Activated CD4-positive, alpha-beta T cell treated with anti-CD3 and anti-CD28 coated beads, Interleukin-2, amount 10 ng/mL, durations not matched to agents 7 days and 5 days (primary cell): ENCODE measurements at places on chromosomes 3 and 15.
A peak's percentile ranks its signal among the peaks of the same experiment; 100 is the strongest.

- no peak for DNase-seq
These were observed 310.0 kb upstream of the WNT5A start for GRCh38 chr3:55797084-55797483.

DNA sequence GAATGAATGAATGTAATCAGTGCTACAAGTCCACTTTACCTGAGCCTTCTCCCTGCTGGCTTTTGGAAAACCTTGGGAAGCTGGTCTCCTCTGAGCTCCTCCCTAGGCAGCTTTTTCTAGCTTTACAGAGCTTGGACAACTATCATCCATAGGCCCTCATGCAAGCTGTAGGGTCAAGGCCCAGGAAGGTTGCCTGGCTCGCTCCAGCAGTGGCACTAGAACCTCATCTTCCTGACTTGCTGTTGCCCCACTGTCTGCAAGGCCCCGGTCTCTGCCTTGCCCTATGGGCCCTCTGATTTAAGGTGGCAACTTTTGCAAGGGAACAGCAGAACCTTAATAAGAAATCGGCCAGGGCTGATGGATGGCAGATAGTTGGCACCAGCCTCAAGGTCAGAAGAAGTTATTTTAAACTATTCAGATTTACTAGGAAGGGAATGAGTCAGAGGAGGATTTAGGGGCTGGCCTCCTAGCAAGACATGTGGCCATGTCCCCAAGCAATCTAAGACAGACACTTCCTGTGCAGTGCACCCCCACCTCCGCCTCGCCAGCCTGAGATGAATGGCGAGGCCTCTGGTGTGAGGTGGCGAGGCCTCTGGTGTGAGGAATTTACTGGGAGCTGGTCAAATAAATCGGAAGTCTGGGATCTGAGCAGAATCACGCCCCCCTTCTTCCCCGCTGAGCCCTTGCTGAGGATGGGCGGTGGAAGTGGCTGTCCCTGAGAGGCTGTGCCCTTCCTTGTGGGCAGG, 180.8 kb downstream of the MEGF11 start:
- DNase-seq, result no peak

GRCh38 chr3:100928638-100929428, 64.4 kb downstream of the ABI3BP start:
- no peak for DNase-seq

DNA sequence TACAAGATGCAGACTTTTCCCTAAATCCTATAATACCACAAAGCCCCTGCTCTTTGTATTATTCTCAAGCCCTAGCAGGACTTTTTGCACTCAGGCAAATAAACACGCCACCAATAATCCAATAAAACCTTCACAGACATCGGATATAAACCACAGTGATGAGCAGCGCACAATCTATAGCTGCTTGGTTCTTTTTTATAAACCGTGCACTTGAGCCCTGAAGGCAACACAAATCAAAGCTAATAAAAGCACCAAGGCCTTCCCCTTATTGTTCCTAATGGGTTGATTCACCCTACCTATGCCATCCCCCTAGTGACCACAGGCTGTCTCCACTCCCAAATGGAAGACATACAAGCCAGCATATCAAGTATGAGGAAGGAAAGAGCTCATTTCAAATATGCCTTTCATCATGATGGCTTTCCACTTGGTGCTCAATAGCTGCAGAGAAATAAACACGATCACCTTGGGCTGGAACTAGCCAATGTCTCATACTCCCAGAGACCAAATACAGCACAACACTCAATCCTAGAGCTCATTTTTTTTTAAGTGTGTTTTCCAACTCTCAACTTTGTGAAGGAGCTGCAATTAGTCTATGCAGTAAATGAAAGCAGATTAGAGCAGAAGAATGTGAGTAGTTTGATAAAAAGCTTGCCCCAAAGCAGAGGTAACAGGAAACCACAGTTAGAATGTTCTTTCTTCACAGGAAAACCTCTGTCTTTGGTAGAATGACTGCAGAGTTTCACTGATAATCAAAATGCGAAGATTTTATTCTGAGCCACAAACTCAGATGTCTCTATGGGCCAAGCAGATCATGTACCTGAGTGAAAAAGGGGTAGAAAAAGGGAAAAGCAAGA, 573.9 kb downstream of the AGBL1 start:
- DNase-seq, result peak; percentile 23

DNA sequence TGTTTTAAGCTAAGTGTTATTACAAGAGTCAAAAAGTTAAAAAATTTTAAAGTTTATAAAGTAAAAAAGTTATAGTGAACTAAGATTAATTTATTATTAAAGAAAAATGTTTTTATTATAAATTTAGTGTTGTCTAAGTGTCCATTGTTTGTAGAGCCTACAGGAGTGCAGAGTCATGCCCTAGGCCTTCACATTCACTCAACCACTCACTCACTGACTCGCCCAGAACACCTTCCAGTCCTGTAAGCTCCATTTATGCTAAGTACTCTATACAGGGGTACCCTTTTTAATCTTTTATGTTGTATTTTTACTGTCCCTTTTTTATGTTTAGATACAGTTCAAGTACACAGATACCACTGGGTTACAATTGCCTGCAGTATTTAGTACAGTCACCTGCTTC, 37.2 kb downstream of the EEFSEC start:
- DNase-seq, result no peak

- DNase-seq, result no peak
These were observed 246.8 kb downstream of the UACA start for GRCh38 chr15:70516408-70517193.

GRCh38 chr3:185815391-185816282, 9.2 kb downstream of the IGF2BP2 start:
- no peak for DNase-seq

DNA sequence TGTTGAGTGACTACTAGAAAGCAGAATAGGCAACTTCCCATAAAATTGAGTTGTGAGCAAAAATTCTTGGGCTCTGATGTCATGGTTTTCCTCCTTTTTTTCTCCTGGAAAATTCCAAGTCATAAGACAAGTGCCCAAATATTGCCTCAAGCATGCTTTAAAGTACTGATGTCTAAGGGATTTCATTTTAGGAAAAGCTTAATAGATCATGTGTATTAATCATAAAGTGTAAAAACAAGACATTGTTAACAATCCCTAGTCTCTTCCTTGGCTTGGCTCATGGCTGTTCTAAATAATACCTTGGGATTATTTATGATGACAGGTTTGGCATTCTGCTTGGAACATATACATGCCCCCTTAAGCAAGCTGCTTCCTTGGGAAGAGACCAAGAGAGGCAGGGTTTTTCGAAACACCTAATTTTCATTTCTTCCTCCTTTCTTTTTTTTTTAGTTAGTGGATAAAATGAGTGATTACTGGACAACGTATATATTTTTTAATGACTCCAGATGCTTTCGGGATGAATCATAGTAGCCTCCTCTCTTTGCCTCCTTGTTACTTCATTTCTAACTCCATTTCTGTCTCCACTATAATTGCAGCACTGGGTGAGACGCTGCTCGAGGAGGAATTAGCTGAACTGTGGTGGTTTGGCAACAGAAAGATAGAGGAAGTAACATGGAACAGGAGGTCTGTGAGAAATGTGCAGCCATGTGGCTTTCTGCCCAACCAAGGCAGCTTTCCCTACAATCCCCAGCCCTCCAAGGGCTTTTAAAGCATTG, 104.9 kb downstream of the TPRG1 start:
- DNase-seq, result no peak

- no peak for DNase-seq
These were observed 553.1 kb downstream of the FGF12 start for GRCh38 chr3:192174283-192174682.

DNA sequence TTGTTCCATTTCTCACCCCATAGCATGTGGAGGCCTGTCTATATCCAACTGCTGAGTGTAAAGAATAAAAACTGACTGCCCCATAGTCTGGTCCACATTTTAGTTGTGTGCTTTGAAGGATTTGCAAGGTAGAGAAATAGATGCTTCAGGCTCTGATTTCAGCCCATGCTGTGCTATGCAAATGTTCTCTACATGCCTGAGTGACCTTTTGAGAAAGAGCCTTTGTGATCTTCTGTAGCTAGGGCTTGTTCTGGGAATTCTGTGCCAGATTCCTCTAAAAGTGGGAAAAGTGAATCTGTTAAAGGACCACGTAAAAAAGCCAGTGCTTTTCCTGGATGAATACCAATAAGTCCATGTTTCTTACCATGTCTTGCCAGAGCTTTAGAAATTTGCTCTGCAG, 5.2 kb downstream of the KCTD6 start:
- DNase-seq, result no peak

GRCh38 chr15:74789171-74789631, 7.3 kb downstream of the CSK start:
- DNase-seq, result peak; percentile 66

DNA sequence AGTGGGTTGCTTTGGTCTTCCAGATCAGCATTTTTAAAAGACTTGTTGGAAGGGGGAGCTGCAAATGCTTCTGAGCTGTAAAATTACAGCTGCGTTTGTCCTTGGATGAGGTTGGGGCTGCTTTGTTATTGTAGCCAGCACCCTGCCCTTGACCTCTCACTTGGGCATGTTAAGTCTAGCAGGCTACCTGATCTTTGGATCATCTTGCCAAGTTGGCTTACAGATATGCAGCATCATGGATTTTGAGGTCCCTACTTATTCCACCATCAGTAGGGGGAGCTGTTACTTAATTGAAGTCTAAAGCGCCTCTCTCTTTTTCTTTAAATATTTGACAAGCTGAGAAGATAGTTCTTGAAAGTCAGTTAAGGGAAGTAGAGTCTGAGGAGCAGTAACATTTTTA, 793.0 kb downstream of the MCTP2 start:
- DNase-seq, result no peak

DNA sequence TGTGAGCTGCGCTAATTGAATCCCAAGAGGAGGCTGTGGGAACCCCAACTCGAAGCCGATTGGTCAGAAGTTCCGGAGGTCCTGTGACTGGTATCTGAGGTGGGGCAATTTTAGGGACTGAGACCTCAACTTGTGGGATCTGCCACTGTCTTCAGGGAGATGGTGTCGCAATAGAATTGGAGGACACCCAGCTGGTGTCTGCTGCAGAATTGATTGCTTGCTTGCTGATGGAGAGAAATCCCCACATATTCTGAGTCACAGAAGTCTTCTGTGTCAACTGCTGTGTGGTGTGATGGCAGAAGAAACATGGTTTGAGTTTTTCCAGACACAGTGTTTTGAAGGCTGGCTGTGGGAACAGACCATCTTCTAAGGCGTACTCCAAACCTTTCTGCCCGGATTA, 99.7 kb upstream of the PLXNA1 start:
- DNase-seq, result no peak

DNA sequence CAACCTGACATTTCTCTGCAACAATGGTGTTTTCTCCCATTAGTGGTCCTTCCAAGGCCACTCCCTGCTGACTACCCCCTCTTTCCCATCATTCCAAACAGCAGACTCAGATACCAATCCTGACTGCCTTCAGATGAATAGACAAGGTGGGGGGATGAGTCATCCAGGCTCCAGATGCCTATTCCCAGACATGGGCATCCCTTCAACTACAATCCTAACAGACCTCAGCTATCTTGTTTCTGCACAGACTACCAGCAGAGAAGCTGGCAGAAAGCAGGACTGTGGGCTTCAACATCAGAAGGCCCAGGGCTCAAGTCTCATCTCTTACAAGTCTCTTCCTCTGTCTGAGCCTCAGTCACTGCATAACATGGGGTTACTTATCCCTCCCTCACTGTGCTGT, 2.2 kb downstream of the RBP1 start:
- DNase-seq, result no peak

DNA sequence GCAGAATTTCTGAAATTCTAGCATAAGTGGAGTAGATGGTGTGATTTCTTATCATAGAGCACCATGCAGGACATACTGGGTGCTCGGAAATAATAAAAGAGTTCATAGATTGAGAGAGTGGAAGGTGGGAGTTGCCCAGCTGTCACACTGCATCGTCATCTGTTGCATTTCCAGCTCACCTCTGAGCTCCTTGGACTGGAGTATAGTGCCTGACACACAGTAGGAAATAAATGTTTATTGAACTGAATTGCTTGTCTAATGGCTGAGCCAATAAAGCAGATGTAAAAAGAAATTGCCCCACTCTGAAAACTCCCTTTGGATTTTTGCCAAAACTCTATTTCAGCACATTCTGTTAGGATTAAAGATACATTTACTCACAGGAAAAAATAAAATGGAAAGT, 108.9 kb upstream of the UBE2E1 start:
- no peak for DNase-seq

GRCh38 chr3:87900061-87900460, 158.7 kb downstream of the CGGBP1 start:
- no peak for DNase-seq

DNA sequence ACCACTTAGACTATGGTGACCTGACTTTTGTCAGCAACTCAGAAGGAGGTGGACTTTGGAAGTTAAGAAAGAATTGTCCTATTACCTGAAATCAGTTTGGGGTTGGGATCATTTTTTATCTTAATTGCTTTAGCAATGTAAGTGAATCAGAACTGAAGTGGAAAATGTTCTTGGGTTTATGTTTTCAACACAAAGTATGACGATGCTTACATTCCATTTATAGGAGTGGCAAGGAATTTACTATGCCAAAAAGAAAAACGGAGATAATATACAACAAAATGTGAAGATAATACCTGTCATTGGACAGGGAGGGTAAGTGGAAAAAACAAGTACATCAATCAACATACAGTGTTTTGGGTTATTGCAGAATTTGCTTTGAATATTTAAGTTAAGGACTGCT, 116.1 kb downstream of the PDE8A start:
- no peak for DNase-seq
